ENCODE measurements at places on chromosomes 2 and 18.

DNA sequence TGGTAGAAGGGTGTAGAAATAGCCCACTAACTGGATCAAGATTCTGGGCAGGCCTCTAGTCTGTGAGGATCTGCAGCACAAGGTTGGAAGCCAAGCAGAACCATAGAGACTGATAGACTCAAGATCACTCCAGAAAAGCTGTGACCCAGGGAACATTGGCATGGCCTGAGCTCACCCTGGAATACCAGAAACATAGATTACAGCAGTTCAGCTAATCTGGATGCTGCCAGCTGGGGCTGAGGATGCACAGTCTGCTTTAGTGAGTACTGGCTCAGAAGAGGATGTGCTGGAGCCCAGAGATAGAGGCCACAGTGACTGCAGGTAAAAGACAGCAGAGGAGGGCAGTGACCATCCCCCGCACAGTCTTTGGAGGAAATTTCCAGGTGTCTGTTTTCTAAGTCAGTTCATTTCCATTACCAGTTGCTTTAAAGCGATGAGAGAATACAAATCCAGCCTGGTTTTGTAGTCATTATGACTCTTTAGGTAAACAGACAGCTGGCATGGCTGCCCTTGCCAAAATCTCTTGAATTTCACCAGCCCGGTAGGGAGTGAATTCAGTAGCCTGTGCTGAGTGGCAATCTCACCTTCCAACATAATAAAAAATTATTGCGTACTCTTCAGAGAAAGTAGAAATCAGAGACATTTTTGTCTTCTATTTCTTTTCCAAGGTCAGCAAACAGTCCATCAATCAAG is 119.2 kb downstream of the ANTXR1 start:
- DNase-seq = no peak

- no peak for DNase-seq
These were observed 37.2 kb downstream of the MIB1 start for GRCh38 chr18:21777814-21778213.

DNA sequence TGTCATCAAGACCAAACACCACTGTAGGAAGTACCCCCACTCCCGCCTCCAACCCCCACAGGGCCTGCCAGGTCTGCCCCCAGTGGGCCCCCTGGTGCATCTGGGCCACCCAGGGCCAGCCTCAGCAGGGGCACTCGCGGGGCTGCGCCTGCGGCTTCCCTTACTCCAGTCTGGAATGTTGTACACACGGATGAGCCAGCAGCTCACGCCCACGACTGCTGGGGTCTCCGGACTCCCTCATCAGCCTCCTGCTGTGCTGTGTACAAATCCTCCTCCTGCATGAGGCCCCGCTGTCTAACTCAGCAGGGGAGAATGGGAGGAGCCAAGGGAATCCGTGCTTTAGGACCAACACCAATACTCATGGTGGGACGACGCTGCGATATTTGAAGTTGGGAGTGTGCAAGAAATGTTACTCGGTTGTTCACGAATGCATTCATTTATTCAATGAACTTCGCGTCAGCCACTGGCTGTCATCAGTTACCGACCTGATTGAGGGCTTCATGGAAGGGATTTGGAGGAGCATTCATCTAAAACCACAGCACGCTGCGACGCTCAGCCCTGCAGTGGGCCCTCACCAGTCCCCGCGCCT is 654 bp upstream of the ASB1 start:
- DNase-seq = no peak

DNA sequence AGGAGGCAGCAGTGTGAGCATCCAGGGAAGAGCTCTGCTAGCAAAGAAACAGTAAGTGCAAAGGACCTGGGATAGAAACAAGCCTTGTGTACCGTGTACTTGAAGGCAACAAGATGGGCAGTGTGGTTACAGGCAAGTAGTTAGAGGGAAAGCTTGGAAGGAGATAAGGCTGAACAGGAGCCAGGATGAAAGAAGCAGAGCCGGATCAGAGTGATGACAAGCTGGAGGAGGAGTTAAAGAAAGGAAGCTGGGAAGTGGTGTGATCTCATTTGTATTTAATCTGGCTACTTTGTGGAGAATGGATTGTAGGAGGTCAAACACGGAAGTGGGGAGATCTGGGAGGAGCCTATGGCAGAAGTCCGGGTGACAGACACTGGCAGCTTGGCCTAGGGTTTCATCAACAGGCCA is 44.7 kb upstream of the VPS54 start:
- no peak for DNase-seq

- DNase-seq = no peak
These were observed 153.0 kb upstream of the CAPN13 start for GRCh38 chr2:30960213-30960612.

- no peak for DNase-seq
These were observed 763.0 kb upstream of the ACVR2A start for GRCh38 chr2:147081831-147082230.

- no peak for DNase-seq
These were observed 8.5 kb upstream of the GMPPA start for GRCh38 chr2:219490186-219490585.

DNA sequence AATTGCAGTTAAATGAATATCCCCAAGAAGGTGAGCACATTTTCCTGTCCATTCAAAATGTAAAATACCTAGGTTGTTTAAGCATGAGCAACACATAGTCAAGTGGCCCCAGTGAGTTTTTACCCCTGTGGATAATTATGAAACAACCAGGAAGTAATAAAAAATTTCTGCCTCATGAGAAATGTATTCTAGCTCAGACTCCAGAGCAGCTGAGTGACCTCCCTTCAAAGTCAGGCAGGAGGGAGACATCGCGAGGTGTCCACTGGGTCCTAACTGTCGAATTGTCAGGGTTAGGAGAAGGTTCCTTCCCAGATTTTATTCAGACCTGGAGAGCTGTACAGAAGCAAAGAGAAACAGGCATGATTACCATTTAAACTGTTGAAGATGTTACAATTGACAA is 416.6 kb upstream of the SMIM21 start:
- DNase-seq = no peak

DNA sequence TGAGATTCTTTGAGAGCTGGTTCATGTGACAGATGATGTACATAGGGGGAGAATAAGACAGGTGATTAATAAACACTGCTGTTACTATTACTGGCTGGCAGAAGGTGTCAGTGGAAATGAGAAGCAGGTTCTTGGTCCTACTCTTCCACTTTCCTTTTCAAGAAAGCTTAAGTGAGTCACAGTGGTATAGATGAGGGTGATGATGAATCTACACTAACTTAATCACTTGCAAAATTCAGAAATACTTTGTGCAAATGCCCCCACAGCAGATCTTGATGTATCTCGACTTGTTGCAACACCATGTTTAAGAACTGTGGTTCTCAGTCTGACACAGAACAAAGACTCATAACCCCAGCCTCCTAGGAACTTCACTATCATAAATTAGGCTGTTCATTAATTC is 35.9 kb upstream of the MGAT5 start:
- DNase-seq = no peak

GRCh38 chr18:78927616-78928015 is 52.0 kb upstream of the SALL3 start:
- no peak for DNase-seq

DNA sequence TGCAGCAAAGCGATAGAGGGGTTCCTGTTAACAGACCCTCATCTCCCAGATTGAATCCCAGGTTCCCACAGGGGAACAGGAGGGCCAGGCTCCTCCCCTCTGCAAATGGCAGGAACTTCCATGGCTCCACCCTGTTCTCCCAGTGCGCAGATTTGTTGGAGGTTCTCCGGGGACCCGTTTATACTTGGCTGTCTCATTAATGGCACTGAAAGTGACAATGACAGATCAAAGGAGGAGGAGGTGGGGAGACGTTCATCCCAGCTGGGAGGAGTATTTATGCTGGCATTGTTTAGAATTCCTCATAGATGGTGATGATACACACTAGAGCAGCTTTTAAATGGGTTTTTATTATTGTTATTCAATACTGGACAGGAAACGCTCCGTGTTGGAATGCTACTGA is 186.9 kb downstream of the LRP1B start:
- no peak for DNase-seq

DNA sequence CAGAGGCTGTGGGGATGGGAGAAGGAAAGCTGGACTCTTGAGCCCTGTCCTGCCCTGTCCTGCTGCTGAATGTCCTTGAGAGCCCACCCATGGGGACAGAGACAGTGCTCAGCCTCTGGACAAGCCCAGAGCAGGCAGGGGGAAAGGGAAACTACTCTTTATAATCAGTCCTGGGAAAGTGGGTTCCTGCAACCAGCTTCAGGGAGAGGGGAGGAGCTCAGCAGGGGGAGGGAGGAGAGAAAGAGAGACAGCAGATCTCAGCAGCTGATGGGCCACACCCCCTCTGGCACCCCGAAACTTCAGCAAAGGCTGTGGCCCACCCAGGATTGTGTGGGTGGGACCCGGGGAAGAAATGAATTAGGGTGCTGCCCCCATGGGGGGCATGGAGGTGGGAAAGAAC is 11.6 kb downstream of the ECEL1 start:
- no peak for DNase-seq

DNA sequence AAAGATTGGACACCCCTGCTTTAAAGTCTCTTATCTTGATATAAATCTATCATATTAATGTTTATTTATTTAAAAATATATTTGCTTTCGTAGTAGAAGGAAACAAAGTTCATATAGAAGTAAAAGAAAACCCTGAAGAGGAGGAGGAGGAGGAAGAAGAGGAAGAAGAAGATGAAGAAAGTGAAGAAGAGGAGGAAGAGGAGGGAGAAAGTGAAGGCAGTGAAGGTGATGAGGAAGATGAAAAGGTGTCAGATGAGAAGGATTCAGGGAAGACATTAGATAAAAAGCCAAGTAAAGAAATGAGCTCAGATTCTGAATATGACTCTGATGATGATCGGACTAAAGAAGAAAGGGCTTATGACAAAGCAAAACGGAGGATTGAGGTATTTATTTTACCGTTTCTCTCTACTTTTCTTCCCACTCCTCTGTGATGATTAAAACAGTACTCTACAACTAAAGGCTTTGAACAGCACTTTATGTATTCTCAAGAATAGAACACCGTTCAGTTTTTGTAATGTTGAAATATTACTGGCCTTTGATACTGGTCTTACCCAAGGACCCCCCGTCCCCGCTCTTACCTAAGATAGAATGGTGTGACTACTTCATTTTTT is 39.2 kb downstream of the EIF5B start:
- no peak for DNase-seq

DNA sequence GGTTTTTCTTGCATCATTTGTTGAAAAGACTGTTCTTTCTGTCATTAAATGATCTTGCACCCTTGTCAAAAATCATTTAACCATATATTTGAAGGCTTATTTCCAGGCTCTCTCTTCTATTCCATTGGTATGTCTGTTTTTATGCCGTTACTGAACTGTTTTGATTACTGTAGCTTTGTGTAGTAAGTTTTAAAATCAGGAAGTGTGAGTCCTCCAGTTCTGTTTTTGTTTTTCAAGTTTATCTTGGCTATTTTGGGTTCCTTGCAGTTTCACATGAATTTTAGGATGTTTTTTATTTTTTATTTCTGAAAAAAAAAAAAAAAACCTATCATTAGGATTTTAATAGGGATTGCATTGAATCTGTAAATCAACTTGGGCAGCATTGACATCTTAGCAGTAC is 39.0 kb downstream of the SLC39A10 start:
- no peak for DNase-seq

- no peak for DNase-seq
These were observed 16.2 kb downstream of the DDX1 start for GRCh38 chr2:15607709-15608391.

DNA sequence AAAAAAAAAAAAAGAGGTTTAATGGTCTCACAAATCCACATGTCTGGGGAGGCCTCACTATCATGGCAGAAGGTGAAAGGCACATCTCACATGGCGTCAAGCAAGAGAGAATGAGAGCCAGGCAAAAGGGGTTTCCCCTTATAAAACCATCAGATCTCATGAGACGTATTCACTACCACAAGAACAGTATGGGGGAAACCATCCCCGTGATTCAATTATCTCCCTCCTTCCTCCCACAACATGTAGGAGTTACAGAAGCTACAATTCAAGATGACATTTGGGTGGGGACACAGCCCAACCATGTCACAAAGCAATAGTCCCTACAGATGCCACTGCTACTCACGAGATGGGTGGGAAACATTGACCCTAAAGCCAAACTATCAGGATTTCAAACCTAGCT is 392.7 kb upstream of the ID2 start:
- DNase-seq = no peak

DNA sequence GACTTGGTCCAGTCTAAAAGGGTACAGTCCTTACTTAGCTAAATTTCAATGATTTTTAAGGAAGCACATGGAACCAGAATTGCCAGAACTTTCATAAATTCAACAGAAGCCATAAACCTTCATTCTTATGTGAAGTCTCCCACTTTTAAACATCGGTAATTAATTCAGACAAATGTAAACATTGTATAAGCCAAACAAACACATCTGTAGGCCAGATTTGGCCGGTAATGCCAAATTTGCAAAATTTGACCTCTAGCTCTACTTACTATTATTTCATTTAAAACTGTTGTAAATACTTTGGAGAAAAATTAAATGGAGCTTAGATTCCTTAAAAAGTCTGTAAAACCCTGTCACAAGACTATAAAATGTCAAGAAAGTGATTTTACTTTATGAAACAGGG is 83.2 kb upstream of the GALNT5 start:
- DNase-seq = no peak

DNA sequence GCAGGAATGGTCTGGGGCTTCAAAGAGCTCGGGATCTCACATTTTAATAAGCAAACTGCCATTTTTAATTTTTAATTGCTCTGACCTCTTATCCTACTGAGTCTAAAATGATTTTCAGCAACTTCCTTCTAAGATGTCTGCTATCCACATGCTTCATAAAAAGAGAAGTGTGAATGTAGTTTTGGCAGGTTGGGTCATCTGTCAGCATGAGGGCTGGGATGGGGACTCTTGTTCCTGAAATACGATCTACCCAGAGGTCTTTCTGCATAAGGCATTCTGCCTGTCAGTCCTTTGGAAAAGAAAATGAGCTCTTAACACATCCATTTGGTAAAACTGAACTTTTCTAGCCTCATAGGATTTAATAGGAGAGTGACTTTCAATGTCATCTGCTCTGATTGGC is 252.8 kb upstream of the APCDD1 start:
- no peak for DNase-seq

GRCh38 chr18:78962098-78962497 is 17.5 kb upstream of the SALL3 start:
- DNase-seq = no peak

DNA sequence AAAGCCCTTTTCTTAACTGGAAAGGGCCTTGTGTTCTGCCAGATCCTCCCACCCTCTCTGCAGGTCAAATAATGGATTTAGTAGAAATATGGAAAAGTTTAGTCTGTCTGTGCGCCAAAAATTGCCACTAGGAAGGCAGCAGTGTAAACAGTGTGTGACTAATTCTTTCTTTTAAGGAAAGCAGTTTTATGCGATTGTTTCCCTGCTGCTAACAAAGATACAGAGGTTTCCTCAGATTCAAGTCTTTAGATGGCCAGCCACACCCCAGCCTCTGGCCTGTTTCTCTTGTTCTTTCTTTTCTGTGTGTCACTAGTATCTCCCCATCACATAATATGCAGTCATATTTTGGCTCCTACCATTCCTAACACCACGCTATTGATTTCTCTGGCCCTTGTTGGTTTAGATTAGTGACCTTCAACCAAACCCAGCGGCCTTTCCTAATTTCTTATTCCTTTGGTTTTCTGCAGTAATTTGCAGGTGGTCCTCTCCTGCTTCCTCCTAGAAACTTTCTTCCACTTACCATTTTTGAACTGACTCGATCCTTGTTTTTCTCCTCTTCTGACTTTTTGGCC is 157.4 kb downstream of the LTBP1 start:
- no peak for DNase-seq

Data from right renal cortex interstitium (tissue), 3 donors.